ENCODE measurements at places on chromosomes 5 and 9. TPM values are rescaled to one million over a fixed set of nuclear protein-coding genes. Genes with fewer than 3 reads are reported as not detected.

DNA sequence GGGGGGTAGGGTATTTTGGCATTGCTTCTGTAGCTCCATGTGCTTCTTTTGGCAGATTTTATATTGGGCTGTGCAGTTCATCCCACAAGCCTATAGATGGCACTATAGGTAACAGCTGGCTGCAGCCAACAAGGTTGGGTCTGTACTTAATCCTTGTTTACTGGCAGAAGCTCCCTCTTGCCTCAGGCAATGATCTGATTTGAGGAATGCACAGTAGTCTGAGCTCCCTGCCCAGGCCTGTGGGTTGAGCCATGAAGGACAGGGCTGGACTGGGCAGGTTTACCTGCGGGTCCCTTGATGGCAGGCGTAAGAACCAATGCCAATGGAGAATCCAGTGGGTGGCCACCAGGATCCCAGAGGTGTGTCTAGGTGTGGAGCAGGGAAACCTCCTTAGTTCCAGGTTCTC, 11.7 kb upstream of the OR1J2 start:
- peaks cover 47% of the 10 kb centered on the region for H3K27me3 ChIP-seq
- no peak overlapping the region for H3K27ac ChIP-seq
- no peaks in the 10 kb centered on the region for H3K36me3 ChIP-seq
- H3K4me1 ChIP-seq, result no peaks in the 10 kb centered on the region

Gene TMEM215
- total RNA-seq, result 0.57 TPM

Gene ARHGEF28
- total RNA-seq, result 0.91 TPM

DNA sequence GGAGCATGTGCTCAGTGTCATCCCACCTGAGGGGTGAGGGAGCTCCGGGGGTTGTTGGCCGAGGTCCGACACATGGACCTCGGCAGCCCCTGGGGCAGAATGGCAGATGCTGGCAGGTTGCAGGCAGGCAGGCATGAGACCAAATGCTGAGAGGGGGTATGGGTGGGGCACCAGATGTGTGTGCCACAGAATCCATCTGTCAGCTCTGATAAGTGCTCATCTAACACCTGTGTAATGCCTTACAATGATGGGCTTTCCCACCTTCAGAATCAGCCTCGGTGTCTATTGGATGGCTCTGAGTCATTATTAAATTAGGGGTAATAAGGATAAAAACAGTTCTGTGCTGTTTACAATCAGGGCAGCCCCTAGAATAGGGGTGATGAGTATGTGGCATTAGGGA, 73.1 kb upstream of the SAP30L start:
- H3K4me1 ChIP-seq, result peaks cover 22% of the 10 kb centered on the region
- H3K4me3 ChIP-seq, result no peak overlapping the region
- DNase-seq, result no peak
- no peaks in the 10 kb centered on the region for H3K36me3 ChIP-seq
- H3K27ac ChIP-seq, result no peak overlapping the region

Gene SLC6A19
- not detected for total RNA-seq

Gene ADCY2
- 3.5 TPM for total RNA-seq

GRCh38 chr9:14062586-14063221, 251.2 kb downstream of the NFIB start:
- no peaks in the 10 kb centered on the region for H3K36me3 ChIP-seq
- no peak for DNase-seq
- no peak overlapping the region for H3K27ac ChIP-seq
- peaks cover 8% of the 10 kb centered on the region for H3K4me1 ChIP-seq
- H3K27me3 ChIP-seq, result no peaks in the 10 kb centered on the region
- no peak overlapping the region for H3K4me3 ChIP-seq

- peak overlapping the region; percentile 28 for H3K27ac ChIP-seq
- no peaks in the 10 kb centered on the region for H3K27me3 ChIP-seq
- DNase-seq, result no peak
- peaks cover 34% of the 10 kb centered on the region for H3K4me1 ChIP-seq
- no peak overlapping the region for H3K4me3 ChIP-seq
- H3K36me3 ChIP-seq, result no peaks in the 10 kb centered on the region
Observed at GRCh38 chr5:72647806-72648205, 140.6 kb upstream of the ZNF366 start.

DNA sequence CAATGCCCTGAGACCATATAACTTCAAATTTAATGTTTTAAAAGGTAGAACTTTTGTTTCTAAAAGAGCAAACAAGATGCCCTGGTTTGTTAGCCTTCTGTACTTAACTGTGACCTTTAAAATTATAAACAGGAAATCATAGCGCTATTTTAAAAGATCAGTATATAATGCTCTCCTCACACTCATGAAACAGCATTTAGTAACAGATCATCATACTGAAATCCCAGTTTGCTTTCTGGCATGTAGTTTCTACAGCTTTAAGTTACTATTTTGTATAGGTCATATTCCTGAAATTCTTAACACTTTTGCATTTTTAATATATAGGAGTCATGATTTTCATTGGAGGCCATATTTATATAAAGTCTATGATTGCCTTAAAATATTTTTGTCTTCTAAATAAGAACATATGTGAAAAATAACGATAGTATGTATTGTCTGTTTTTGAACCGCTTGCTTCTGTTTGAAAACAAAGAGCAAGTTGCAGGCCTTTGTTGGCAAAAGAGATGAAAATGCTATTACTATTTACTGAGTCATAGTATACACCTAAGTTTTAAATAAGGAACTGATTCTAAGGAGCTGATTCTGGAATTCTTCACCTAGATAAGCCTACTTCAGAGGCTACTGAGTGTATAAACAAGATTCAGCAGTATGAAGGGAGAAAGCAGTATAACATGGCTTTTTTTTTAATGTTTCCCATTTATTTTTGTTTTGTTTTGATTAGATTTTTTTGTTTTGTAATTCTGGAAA, 20.5 kb downstream of the SRFBP1 start:
- no peak for DNase-seq
- H3K36me3 ChIP-seq, result no peaks in the 10 kb centered on the region
- H3K27ac ChIP-seq, result no peak overlapping the region
- no peaks in the 10 kb centered on the region for H3K27me3 ChIP-seq
- no peak overlapping the region for H3K4me3 ChIP-seq

DNA sequence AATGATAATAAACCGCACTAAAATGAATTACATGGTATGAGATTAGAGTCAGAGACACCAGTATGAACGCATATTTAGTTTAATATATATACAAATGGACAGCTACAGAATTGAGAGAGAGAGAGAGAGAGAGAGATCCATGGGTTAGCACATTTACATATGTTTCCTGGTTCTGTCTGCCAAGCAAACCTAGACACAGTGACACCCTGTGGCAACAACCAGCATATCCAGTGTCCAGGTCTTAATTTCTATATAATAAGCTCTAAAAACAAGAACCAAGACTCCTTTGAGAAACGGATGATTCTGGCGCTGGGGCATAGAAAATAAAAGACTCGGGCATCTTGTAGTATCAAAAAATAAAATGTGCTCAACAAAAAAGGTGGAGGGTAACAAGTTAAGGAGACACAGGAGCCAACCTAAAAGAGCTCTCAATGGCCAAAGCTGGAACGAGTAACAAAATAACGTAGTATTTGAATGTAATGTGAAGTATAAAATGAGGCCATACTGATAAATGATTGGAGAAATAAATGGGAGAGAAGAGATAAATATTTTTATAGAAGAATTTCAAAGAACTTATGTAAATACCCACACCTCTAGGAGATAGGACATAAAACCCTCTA, 84.5 kb downstream of the RFX3 start:
- H3K4me1 ChIP-seq, result peaks cover 12% of the 10 kb centered on the region
- no peaks in the 10 kb centered on the region for H3K27me3 ChIP-seq
- H3K36me3 ChIP-seq, result peaks cover 23% of the 10 kb centered on the region
- peak; percentile 9 for DNase-seq
- no peak overlapping the region for H3K27ac ChIP-seq

DNA sequence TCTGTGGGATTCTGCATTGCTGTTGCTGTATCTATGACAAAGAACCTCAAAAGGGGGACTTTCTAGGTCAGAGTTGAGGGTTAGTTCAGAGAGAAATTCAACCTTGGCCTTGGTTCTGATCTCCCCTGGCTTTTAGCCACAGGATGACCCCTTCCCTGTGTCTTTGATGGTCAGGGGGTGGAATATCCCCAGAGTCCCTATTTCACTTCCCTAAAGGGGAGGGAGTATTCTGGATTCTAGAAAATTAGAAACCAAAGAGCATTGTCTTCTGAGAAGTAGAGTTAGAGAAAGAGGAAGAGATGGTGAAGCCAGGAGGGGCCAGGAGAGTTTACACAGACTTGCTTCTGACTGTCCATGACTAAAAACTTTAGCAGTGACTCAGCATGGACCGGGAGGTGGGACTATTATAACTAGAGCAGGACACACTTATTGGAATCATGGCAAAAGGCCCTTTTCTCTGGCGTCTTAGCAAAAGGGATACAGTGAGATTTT, 56.2 kb upstream of the LPAR1 start:
- H3K27me3 ChIP-seq, result no peaks in the 10 kb centered on the region
- peak overlapping the region; percentile 82 for H3K27ac ChIP-seq
- H3K4me3 ChIP-seq, result no peak overlapping the region

DNA sequence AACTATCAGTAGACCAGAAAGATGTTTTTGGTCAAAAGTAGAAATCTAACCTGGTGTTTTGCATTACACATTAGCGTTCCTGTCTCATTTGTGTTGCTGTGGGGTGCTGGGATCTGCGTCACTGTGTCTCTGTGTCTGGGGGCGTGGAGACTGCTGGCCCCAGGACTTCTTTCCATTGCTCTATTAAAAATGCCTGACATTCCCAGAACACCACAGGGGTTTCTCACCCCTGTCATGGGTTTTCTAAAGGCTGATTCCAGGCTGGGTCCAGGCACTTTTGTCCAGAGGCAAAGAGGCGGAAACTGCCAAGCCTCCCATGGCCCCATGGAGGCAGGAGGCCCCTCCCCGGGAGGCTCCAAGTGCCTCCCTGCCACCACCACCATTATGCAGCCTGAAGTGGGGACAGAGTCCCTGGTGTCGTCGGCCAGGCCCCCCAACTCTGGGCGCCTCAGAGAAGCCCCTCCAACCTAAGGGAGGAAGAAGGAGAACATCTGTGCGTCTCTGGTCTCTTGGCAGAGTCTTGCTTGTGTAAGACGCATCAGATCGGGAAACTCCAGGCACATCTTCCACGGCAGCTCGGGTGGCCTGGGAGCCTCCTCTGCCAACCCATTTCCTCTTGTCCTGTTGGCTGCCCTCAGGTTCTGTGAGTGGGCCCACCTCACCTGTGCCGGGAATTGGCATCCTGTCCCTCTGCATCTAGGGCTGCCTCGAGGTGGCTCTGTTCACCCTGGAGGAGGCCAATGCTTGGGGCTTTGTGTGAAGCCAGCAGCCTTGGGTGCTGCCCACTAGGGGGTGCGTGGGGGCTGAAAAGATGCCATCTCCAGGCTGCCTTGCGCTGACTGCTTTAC, 13.8 kb upstream of the PLEKHG4B start:
- DNase-seq, result no peak
- H3K4me3 ChIP-seq, result peak overlapping the region; percentile 25
- H3K27ac ChIP-seq, result peak overlapping the region; percentile 65
- H3K4me1 ChIP-seq, result peaks cover 57% of the 10 kb centered on the region

GRCh38 chr5:180439911-180440769, 54.0 kb upstream of the CNOT6 start:
- DNase-seq, result no peak
- no peak overlapping the region for H3K27ac ChIP-seq
- H3K36me3 ChIP-seq, result no peaks in the 10 kb centered on the region
- H3K27me3 ChIP-seq, result peaks cover 3% of the 10 kb centered on the region

- H3K4me3 ChIP-seq, result no peak overlapping the region
- no peaks in the 10 kb centered on the region for H3K4me1 ChIP-seq
- no peaks in the 10 kb centered on the region for H3K36me3 ChIP-seq
Observed at GRCh38 chr9:87383344-87384150, 114.1 kb upstream of the DAPK1 start.

Gene WNT8A
- total RNA-seq, result not detected

DNA sequence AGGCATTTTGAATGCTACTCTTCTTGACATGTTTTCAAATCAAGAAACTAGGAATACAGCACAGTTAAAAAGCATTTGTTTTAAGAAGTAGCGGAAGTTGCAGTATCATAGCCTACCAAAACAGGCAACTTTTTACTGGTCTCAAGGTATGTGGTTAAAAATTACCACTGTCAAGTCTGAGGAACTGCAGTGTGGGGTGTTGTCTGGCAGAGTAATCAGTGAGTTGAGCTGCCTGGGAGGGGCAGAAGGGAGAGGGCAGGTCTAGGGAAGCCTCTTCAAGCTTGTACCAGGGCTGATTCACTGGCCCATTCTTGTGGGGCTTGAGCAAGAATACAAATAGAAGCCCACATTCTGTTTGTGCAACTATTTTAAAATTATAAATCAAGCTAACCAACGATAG, 42.4 kb upstream of the SV2C start:
- no peak overlapping the region for H3K4me3 ChIP-seq
- peaks cover 44% of the 10 kb centered on the region for H3K27me3 ChIP-seq
- no peak overlapping the region for H3K27ac ChIP-seq
- DNase-seq, result no peak
- no peaks in the 10 kb centered on the region for H3K36me3 ChIP-seq

DNA sequence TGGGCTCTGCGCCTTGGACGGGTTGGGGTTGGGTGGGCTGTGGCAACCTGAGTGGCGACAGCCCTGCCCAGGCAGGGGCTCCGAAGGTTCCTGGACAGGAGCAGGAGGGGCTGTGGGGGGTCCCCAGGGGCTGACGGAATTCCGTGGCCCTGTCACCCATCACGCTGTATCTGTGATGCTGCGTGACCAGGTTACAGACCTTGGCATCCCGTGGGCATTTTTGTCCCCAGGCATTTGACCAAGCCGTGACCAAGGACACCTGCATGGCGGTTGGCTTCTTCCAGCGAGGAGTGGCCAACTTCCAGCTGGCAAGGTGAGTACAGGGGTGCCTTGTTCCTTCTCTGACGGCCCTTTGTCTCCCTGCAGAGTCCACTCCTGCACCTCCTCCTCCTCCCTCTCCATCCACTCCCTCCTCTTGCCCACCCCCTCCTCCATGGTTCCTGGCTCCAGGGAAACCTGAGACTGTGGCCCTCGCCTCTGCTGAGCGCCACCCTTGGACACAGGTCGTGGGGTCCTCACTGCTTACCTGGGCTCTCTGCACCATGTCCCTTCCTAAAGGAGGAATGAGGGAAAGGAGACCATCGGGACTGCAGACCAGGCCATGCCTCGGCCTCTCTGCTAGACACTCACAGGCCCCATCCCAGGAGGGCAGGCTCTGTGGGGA, 3.0 kb downstream of the NOXA1 start:
- no peak overlapping the region for H3K4me3 ChIP-seq
- H3K27ac ChIP-seq, result no peak overlapping the region
- peaks cover 3% of the 10 kb centered on the region for H3K27me3 ChIP-seq
- peaks cover 8% of the 10 kb centered on the region for H3K4me1 ChIP-seq
- no peak for DNase-seq
- H3K36me3 ChIP-seq, result no peaks in the 10 kb centered on the region

DNA sequence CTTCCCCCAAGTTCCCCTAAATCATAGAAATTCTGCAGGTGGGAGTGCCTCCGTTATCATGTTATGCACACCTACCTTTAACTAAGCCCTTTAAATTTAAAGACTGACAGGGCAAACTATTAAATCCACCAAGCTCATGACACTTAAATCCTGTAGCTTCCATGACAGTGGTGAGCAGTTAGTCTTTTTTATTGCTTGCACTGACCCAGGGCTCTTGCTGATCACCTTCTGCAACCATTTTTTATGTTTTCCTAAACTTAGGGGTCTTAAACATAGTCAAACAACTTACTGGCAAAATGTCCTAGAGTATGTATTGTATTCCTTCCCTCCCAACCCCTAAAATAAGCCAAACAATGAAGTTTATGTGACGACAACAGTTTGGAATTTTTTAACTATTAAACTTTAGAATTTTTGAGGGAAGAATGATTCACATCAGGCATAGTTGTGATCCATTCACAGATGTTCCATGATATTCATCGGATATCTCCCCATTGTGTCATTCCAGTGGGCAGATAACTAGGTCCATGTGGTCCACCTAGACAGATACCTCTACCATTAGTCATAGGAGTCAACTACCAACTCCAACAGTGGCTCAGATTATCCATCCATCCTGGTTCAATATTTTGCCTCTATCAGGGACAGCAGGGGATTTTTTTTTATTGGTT, 283.1 kb downstream of the ADAMTS6 start:
- no peaks in the 10 kb centered on the region for H3K4me1 ChIP-seq
- H3K36me3 ChIP-seq, result no peaks in the 10 kb centered on the region
- H3K27ac ChIP-seq, result no peak overlapping the region
- H3K27me3 ChIP-seq, result no peaks in the 10 kb centered on the region
- no peak for DNase-seq

Data from neural crest cell (in vitro differentiated cells).